ENCODE measurements at places on chromosomes 3 and 15.

GRCh38 chr3:73298243-73299183, 237.1 kb downstream of the EBLN2 start:
- DNase-seq = no peak

DNA sequence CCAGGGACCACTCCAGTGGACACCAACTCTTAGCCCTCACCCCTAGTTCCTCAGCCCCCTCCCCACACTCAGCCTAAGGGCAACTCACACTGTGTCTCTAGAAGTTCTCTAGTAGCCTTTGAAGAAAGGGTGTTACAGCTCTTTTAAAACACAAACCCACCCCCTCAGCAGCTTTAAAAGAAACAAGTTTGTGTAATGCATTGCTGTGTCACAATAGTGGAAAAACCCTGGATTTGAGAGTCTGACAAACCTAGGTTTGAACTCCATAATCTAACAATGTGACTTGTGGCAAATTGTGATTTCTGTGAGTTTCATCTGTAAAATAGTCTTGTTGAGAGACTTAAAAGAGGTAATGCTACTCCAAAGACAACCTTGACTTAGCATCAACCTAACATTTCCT, 54.0 kb downstream of the PLCH1 start:
- DNase-seq = no peak

DNA sequence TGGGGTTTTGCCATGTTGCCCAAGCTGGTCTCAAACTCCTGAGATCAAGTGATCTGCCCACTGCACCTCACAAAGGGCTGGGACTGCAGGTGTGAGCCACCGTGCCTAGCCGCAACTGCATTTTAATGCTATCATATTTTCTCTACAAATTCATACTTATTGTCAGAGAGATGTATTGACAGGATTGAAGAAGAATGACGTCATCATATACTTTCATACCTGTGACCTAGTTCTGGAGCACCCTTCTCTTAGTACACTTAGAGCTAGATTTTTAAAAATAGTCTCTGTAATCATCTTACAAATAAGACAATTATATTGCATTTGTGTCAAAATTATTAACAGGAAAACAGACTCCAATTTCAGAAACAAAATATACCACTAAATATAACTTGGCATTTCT, 242.8 kb upstream of the PDZRN3 start:
- DNase-seq = no peak

GRCh38 chr15:40011303-40011702, 27.7 kb downstream of the SRP14 start:
- DNase-seq = no peak

DNA sequence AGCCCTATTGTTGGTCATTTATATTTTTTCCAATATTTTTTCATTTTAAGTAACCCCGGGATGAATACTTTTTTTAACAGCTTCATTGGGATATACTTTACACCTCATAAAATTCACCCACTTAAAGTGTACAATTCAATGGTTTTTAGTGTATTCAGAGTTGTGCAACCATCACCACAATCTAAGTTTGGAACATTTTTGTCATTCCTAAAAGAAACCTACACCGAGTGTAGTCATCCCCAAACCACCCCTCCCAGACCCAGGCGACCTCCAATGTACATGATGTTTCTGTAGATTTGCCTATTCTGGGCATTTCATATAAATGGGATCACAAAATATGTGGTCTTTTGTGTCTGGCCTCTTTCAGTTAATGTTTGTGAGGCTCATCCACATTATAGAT, 118.3 kb upstream of the FRMD4B start:
- no peak for DNase-seq
